ENCODE measurements at places on chromosomes 11 and 22.
A peak's percentile ranks its signal among the peaks of the same experiment; 100 is the strongest.

- DNase-seq: no peak
These were observed 5.5 kb downstream of the SF3A1 start for GRCh38 chr22:30351226-30351625.

- DNase-seq: no peak
These were observed 68.6 kb downstream of the CDKN1C start for GRCh38 chr11:2816941-2817421.

GRCh38 chr11:86041975-86042378, 26.9 kb downstream of the PICALM start:
- peak; percentile 69 for DNase-seq

DNA sequence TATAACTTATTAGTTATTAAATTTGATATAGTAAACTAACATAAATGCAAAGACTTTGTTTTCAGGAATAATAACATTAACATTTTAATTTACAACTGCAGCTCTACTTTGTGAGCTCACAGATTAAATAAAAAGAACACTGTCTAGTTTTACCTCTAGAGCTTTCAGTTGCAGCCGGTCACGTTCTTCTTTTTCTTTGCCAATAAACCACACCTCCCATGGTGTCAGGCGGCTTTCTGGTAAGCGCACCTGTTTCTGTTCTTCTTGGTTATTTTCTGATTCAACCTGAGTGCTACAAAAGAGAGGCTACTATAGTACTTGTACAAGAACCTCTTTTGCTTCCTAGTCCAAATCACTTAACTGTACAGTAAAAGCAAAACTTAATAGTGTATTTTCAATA, 5.8 kb downstream of the CCDC34 start:
- DNase-seq: no peak

DNA sequence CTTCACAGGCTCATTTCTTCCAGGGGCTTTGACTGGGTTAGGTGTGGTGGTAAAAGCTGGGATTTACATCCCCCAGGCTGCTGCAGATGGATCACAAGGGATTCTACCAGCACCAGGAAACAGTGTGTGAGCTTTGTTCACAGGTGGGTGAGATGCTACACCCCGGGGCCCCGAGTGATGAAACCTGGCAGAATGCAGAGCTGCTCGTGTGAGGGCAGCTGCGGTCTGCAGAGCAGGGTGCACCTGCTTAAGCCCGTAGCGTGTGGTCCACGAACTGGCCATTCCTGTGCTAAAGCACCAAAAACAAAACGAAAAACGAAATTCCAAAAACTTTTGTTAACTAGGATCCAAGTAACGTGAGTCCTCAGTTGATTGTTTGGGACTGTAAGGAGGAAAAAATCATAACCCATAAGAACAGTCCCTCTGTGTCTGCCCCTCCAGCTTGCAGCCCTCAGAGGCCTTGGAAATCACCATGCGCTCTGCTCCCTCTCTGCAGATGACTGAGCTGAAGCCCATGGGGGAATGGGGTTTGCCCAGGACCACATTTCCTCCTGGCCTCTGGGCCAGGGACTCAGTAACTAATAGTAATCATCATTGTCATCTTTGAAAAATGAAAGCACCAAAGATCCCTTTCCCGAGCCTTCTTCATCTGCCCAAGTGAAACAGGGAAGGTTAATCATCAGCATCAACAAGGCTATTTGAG, 24.6 kb downstream of the ELF5 start:
- DNase-seq: no peak

- DNase-seq: no peak
These were observed 514.2 kb downstream of the NTM start for GRCh38 chr11:131884461-131885073.

DNA sequence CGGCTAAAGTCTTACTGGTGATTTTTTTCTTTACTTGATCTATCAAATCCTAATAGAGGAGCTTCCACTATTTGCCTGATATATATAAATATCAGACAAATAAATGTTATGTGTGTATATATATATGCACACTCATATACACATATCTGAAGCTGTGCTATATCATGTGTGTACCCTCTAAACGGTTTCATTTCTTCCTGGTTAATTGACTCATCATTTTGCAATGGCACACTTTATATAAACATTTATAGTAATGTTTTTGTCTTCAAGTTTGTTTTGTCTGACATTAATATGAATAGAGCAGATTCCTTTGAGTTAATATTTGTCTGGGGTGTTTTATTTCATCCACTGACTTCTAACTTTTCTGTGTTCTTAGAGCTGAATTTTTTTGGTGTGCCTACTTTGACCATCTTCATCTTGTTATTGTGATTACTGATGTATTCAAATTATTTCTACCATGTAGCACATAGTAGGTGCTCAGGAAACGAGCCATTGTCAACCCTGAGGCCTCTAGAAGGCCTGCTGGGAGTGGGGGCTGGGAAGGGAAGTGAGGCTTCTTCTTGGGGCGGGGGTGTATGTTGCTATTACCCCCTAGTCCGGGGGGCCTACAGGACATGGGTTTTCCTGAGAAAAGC, 82.6 kb downstream of the LRRC32 start:
- no peak for DNase-seq

- no peak for DNase-seq
These were observed 11.0 kb downstream of the RHBDD3 start for GRCh38 chr22:29256606-29257325.

DNA sequence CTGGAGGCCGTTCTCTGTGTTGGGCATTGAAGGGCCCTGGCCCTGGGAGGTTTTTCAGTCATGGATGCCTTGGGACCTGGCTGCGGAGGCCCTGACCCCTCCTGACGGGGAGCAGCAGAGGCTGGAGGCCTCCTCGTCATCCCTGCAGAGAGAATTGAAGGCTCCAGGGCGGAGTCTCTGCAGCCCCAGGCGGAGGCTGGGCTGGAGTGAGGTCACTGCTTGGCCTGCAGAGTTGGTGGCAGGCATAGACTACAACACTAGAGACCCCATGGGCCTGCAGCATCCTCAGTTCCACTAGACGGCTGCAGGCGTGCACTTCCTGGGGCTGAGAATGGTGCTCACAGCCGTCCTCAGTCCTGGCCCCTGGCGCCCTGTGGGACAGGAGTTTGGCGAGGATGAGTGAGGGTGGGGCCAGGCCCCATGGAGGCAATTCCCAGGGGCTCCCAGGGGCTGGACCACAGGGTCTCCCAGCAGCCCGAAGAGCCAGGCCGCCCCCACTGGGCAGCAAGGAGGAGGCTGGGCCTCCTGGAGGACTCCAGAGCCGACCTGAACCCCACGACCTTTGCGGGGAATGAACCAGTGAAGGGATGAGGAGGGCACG, 1194.9 kb downstream of the BRD1 start:
- no peak for DNase-seq

GRCh38 chr11:116888024-116888423, 50.6 kb upstream of the APOA1 start:
- DNase-seq: no peak

DNA sequence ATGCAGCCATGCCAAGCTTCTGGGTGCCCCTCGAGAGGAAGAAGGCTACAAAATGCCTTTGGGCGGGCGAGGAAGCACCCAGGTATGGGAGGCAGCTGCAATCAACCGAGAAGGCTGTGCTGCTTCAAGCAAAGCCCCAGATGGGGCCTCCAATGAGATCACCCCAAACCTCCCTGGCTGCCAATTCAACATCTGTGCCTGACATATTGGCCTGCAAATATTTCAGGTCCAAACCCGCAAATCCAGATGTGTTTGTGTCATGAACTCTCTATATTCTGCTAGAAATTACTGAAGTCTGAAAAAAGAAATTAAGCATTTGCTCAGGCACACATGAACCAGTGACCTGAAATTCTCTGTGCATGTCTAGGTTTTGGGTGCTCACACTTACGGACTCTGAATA, 78.8 kb upstream of the RCN1 start:
- peak; percentile 47 for DNase-seq

- no peak for DNase-seq
These were observed 9.8 kb downstream of the CYP2R1 start for GRCh38 chr11:14882196-14882595.

DNA sequence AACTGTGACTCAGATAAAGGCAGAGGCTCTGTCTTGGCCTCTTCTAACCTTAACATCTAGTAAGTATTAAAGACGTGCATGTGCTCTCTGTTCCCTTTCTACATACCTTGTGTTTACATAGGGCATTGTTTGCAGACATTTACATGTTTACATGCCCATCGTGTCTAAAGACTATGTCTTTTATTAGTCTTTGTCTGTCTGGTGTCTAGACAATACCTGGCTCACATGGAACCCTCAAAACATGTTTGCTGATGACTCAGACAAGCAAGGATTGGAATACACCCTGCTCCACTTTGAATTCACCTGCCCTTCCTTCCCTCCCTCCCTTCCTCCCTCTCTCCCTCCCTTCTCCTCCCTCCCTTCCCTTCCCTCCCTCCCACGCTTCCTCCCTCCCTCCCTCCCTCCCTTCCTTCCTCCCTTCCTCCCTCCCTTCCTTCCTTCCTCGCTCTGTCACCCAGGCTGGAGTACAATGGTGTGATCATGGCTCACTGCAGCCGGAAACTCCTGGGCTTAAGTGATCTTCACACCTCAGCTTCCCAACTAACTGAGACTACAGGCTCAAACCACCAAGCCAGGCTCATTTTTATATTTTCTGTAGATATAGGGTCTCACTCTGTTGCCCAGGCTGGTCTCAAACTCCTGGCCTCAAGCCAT, 23.7 kb upstream of the SORL1-AS1 start:
- DNase-seq: no peak

DNA sequence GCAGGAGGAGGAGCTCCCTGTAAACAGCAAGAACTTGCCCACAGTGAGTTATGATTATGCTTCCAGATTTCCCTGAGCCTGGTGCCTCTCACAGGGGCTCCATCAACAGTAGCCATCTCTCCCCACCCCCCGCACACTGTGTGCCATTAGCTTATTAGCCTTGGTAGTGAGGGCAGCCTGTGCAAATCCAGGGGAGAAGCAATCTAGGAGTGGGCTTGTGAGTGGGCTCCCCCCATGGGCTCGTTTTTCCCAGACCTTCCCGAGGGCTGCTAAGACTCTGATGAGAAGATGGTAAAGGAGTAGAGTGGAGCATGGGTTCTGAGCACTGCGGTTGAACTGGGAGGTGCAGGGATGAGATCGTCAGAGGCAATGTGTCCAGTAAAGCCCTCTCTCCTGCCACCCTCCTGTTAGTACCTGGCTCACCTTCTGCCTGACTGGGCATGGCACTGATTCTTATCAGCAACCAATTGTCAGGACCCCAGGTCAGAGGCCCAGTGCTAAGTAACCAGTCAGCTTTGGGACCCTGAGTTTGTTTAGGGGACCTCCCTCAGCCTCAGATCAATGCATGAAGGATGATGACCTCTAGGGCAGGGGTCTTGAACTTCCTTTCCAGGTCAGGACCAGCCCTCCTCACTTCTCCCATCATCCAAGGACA, 38.4 kb upstream of the TP53I11 start:
- DNase-seq: no peak

GRCh38 chr11:104011044-104011443, 25.4 kb upstream of the DDI1 start:
- DNase-seq: no peak

DNA sequence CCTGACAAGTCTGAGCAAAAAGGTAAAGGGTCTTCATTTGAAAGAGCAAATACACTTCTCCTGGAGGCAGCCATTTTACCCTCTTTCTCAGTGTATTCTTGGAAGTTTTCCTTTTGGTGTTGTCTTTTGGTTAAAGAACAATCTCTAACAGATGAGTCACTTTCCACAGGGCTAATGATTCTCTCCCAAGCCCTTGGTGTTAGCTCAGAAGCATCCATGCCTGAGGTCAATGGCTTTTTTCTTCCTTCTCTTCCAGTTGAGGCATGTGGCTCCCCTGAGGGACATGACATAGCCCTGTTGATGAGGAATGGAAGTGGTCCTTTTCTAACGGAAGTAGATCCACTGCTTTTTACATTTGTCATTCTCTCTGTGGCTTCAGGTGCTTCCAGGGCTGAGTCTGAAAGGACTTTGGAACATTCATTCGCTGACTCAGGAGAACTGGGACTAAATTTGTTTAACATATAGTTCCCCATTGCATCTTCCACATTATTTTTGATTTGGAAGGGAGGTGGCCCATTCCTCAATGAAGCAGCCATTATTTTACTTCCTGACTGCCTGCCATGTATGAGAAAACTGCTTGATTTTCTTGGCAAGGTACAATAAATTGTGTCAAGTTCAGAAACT, 13.8 kb upstream of the POGLUT3 start:
- DNase-seq: no peak

GRCh38 chr11:63603180-63603518, 11.1 kb downstream of the PLAAT3 start:
- DNase-seq: no peak

DNA sequence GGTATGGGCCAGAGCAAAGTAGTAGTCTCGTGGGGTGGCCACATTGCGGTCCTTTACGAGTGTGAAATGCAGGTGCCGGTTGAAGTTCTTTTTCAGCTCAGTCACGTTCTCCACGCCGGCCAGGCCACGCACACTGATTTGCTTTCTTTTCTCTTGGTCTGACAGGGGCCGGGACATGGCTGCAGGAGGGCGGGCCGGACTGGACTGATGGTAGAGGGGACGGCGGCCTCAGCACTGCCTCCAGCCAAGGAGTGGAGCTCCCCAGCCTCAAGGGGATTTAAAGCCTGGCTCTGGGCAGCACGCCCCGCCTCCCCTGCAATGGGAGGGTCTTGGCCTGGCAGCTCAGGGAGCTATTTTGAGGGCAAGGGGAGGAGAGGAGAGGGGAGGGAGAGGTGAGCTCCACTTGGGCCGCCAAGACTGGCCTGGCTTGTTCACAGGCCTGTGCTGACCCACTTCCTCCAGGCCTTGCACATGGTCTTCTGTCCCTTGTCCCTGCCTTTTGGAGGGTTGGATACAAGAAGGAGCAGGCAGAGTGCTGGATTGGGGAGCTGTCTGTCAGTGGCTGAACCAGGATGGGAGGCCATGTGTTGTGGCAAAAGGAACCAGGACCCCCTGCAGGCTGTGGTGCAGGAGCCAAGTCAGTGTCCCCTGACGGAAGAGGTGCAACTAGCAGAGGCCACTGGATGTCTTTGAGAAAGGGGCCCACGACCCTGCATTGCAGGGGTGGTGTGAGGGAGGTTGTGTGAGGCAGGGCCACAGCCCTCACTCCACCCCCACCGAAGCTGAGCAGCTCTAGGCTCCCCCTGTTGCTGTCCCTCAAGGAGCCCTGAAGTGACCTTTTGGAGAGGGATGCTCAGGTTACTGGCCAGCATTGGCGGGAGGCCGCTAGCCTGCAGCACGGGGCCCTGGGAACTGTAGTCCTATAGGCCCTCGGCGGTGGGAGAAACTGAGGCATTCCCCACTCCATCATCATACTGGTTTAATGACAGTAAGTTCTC, at the start of gene PYGM:
Gene PYGM, minus strand, starts transcription at position 253 of the 998 bp plus-strand sequence. Its CDS starts 76 bp downstream, at position 177.
- DNase-seq: no peak

GRCh38 chr11:1200611-1201191, 22.2 kb upstream of the MUC5B start:
- DNase-seq: no peak

- DNase-seq: no peak
These were observed 3.2 kb downstream of the CTSD start for GRCh38 chr11:1760351-1761109.

All from NCI-H1694 treated with DMSO at 0.1 percent for 48 hours (cell line).